G401 (cell line): ENCODE measurements at places on chromosomes 12 and 14. TPM values are rescaled to one million over a fixed set of nuclear protein-coding genes. Genes with fewer than 3 reads are reported as not detected.

- no peak for DNase-seq
These were observed 20.7 kb upstream of the TAS2R14 start for GRCh38 chr12:10959804-10960203.

GRCh38 chr12:91732086-91732485 is 413.6 kb downstream of the BTG1 start:
- no peak for DNase-seq

- peak; percentile 44 for DNase-seq
These were observed 21.4 kb upstream of the CEP170B start for GRCh38 chr14:104843442-104844305.

DNA sequence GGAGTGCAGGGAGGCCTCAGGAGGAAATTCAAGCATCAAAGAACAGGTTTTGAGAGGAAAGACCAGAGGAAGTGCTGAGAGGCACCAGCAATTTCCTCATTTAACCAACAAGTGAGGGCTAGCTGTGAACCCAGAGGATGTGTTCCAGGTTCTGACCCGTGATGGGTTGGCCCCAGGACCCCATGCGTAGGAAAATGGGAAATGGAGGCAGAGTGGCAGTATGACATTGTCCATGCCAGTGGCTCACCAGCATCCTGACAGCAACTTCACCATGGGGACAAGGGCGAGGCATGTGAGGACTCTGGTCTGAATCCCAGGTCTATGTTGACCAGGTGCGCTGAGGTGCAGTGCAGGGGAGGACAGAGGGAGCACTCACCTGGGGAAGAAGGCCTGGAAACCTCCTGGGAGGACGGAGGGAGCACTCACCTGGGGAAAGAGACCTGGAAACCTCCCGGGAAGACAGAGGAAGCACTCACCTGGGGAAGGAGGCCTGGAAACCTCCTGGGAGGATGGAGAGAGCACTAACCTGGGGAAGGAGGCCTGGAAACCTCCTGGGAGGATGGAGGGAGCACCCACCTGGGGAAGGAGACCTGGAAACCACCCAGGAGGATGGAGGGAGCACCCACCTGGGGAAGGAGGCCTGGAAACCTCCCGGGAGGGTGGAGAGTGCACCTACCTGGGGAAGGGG is 6.7 kb upstream of the CACNA2D4 start:
- no peak for DNase-seq

- DNase-seq = peak; percentile 78
These were observed 43.9 kb upstream of the GNPNAT1 start for GRCh38 chr14:52835122-52835903.

GRCh38 chr12:20547816-20548575 is 147.1 kb upstream of the SLCO1C1 start:
- peak; percentile 45 for DNase-seq

DNA sequence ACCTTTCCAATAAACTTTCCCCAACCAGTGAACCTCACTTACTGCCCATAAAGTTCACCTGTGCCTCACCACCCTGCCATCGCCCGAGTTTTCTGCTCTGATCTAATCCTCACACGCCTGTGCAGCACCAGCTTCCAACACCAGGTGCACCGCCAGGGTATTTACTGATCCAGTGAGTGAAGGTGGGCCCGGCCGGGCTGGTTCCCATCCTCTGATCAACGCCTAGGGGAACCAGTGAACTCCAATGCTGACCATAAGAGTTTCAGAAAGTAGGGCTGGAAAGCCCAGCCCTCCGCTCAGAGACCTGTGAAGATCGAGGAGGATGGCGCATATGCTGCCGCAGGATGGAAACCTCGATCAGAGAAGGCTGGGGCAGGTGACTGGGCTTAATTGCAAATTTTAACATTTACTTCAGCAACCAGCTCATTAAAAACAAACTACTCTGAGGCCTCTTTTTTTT is 685 bp upstream of the MYL6B start:
- peak; percentile 56 for DNase-seq

DNA sequence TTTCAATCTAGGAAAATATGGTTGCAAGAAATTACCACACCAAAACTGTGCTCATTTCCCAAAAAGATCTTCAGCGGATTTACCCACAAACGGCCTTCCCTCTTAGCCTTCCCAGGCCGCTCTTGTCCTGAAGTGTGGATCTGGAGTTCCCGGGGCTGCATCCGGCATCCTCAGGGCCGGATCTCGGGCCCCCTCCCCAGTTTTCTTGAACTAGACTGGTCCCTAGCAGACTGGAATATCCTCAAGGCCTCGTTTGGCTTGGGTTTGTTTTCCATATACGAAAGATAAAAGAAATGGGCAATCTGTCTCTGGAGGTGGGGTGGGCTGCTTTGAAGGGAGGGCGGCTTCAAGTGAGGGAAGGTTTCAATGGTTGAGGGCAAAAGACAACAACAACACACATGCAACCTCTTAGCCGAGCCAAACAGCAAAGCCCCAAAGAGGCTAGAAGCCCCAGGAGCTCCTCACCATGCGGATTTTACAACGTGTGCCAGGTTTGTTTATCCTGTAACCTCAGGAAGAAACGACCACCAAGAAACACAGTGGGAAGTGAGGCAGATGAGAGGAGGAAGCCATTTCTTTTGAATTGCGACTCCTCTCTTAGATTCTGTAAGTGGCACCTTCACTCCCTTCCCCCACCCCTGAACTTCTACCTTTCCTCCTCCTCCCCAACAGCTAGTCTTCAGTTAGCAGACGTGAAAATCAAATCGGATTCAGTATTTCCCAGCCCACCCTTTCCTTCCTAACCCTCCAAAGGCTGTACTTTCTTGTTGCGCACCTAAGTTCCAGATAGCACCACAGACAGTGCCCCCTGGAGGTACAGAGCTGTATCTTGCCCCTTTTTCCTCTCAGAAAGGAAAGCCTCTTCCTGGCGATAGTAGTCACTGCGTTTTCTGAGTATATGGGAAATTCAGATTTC is 2.6 kb downstream of the MYF6 start:
- DNase-seq = no peak

DNA sequence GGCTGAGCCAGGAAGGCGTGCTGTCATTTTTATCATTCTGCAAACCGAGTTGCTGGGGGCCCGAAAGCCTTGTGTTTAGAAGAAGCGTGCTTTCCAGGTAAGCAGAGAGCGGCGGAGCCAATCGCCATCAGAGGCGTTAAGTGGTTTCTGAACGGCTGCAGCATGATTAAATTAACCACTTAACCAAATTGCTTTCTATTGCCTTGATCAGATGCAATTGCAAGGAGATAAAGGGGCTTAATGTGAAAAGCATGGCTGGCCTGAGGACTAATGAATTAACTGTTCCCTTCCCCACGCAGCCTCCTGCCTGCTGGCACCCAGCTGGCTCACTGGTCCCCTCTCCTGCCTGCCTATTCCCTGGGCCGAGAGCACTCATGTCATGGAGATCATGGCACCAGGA is 36.6 kb upstream of the CHGA start:
- DNase-seq = no peak

DNA sequence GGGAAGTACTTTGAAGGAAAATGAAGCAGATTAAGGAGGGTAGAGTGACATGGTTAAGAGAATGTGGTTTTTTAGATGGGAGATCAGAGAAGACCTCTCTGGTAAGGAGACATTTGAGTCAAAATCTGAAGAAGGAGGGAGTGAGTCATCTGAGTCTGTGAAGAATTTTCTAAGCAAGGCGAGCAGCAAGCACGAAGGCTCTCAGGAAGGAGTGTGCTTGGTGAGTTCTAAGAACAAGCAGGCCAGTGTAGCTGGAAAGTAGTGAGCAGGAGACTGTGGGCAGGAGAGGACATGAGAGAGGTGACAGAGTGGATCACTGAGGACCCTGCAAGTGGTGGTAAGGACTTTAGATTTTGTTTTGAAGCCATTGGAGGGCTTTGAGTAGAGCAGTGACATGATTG is 76.3 kb upstream of the FUT8 start:
- no peak for DNase-seq

- no peak for DNase-seq
These were observed 66.0 kb downstream of the NUAK1 start for GRCh38 chr12:106072751-106073150.

- DNase-seq = no peak
These were observed 8.2 kb downstream of the TGM1 start for GRCh38 chr14:24254630-24255392.

DNA sequence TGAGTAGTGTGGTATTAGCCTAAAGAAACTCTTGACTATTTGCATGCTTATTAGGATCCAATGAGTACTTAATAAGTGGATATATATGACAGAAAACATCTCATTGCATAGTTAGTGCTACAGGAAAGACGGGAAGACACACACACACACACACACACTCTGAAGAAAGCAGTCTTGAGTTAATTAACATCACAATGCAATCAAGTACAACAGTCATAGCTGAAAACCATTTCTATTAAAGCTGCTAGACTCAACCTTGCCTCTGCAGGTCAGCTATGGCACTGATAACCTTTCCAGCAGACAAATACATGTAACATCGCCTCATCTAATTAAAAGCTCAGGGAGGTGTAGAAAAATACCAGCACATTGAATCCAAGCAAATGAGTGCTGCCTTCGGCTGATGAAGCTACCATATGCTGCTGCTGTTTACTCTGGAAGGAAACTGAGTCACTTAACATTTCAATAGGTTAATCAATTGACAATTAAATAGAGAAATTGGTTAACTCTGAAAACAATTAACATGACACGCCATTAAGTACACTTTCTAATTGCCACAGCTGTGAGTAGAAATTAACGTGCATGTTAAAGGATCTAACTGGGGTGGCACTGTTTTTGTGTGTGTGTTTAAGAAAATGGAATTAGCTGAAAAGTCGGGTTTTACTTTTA is 93.2 kb upstream of the OTX2 start:
- DNase-seq = no peak

GRCh38 chr12:121501946-121502345 is 78.9 kb downstream of the KDM2B start:
- DNase-seq = no peak

GRCh38 chr12:116427200-116427930 is 131.8 kb upstream of the MAP1LC3B2 start:
- peak; percentile 74 for DNase-seq

DNA sequence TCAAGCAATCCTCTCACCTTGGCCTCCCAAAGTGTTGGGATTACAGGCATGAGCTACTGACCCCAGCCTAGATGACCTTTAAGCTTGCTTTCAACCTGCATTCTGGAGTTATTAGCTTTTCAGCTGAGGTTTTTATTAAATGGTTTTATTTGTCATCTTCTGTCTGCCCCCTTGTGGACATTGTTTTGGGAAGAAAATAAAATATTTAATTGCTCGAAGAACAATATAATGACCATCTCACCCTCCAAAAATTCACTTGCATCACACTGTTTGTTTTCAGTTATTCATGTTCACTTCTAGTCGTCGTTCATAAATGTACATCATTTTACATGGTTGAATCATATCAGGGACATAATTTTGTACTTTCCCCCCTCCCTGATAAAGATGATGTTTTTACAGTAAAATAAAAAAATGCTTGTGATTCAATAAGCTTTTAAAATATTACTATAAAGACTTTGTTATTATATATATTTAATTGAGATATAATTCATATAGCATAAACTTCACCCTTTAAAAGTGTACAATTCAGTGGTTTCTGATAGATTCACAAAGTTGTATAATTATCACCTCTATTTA is 10.1 kb upstream of the SPATS2 start:
- DNase-seq = no peak

- no peak for DNase-seq
These were observed 52.2 kb upstream of the CD163 start for GRCh38 chr12:7555752-7556151.

GRCh38 chr12:70121562-70121961 is 121.7 kb upstream of the CNOT2 start:
- DNase-seq = no peak

GRCh38 chr12:88308825-88309224 is 166.7 kb downstream of the TMTC3 start:
- no peak for DNase-seq

GRCh38 chr14:22484632-22485031 is 104.4 kb downstream of the DAD1 start:
- no peak for DNase-seq

DNA sequence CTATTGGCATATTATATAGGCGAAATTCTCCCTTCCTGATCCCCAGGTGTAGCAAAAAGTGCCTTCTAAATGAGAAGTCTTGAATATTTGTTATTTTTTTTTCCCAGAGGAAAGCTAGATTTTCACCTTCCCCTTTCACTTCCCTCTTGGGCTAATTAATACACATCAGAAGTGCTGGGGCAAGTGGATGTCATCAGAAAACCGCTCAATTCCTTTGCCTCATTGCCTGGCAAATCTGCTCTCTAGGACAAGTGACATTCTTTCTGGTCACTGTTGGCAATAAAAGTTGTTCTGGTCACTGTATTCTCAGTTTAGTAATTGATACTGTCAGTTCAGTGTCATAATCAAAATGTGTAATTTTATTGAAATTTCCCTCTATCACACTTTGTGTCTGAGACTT is 174.5 kb downstream of the ETNK1 start:
- DNase-seq = no peak

GRCh38 chr14:71856199-71856919 is 75.9 kb upstream of the RGS6 start:
- DNase-seq = no peak

- no peak for DNase-seq
These were observed 21.7 kb downstream of the PPFIBP1 start for GRCh38 chr12:27545665-27546064.

TAS2R43 gene
- total RNA-seq = 0.71 TPM in 1 of 2 replicates, not detected in the other

NRL gene
- total RNA-seq = 1.3 and 2.8 TPM in 2 replicates

TOGARAM1 gene
- 4.4 and 6.8 TPM in 2 replicates for total RNA-seq

GPRC5A gene
- 22.8 and 23.8 TPM in 2 replicates for total RNA-seq

OVCH1 gene
- total RNA-seq = not detected in 2 replicates

SLC8A3 gene
- not detected in 2 replicates for total RNA-seq

LHX5 gene
- total RNA-seq = not detected in 2 replicates

HVCN1 gene
- not detected in 2 replicates for total RNA-seq
